Occipital lobe (tissue), 3 donors: ENCODE measurements at places on chromosomes 11 and 22.

GRCh38 chr11:20238712-20239111, 78.4 kb upstream of the DBX1 start:
- DNase-seq: no peak

GRCh38 chr11:122197066-122197987, 81.3 kb upstream of the BLID start:
- no peak for DNase-seq

DNA sequence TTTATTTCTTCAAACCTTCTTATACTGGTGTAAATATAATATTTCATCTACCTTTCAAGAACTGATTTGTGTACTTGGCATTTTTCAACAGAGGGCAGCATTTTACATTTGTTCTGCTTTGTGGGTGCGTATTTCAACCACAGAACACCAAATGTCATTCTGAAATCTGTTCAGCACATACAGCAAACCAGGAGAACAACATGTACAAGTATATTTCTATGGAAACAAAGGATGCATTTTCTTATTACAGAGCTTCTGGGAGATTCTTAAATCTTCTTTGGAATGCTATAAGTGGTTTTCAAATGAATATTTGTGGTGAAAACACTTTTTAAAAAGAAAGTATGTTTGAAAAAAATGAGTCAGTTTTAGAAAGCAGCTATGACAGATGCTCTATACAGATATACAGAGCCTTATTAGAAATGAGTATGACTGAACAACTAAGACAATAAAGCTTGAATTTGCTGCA, 946.0 kb downstream of the FAM181B start:
- DNase-seq: no peak

- DNase-seq: no peak
Measured at GRCh38 chr11:79291948-79292347, 148.9 kb downstream of the TENM4 start.

DNA sequence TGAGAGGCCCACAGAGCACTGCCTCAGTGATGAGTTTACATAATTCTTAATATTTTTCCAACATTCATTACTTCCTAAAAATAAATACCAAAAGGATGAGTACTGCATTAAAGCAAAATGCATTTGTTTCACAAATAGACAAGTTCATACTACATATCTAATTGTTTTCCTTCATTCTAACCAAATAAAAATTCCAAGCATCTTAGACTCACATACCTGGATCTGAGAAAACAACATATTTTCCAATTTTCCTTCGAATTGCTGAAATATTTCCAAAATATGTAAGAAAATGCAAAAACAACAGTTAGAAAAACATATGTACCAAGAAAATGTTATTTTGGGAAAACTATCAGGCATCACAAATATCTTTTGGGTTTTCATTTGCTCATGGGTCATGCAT, 127.9 kb upstream of the CEP126 start:
- DNase-seq: no peak
